ENCODE measurements at places on chromosomes 3 and 15. TPM values are rescaled to one million over a fixed set of nuclear protein-coding genes. Genes with fewer than 3 reads are reported as not detected.

DNA sequence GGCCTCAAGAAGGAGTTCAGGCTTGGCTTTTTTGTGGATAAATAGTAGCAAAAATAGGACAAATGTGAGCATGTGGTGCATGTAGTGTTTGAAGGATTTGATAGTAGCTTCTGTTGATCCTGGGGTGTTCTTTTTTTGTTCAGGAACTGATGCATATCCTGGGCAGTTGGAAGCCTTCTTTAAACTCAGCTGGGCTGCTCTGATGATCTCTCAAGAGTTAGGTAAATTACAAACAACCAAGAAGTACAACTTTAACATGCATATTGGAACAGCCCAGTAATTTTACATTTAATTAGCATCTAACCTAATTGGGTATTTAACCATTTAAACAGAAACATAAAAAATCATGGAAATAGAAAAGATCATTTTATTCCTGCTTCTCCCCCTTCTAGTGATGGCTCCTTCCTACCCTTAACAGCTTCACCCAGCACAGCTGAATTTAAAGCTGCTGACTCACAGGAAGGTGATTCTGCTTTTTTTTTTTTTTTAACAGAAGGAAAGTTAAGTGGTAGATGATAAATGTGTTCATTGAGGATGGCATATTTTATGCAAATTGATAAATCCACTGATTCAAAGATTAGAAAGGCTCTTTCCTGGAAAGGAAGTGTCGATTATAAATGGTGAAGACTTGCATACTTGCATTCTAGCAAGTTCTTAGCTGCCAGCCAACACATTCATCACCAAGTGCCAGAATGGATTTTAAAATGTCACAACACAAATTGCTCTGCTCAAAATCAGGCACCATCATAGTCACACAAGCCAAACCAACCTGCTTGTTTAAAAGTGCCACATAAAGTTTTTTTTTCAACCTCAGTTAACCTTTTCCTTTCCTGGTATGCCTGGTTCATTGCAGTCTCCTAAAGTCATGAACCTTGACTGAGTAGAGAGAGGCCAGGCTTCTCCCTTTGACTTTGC is 20.0 kb downstream of the SLC35G2 start:
- DNase-seq = peak; percentile 88

DNA sequence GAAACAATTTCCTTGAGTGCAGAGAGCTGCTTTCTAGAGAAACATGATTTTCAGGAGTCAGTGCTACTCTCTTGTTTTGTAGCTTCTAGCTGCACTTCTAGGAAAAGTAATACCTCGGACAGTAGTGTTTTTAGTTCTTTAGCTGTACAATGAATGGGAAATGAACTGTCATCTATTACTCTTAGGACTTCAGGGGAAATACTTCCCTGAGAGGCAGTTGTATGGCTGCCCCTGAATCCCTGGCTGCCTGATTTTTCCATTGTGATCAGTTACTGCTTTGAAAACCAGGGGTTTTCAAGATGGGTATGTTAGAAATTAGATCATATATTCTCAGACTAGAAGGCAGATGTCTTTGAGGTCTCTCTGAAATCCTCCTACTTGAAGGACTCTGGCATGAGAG is 200.3 kb upstream of the SEMA6D start:
- no peak for DNase-seq

- no peak for DNase-seq
Measured at GRCh38 chr3:114727373-114727772, 419.7 kb downstream of the ZBTB20 start.

DNA sequence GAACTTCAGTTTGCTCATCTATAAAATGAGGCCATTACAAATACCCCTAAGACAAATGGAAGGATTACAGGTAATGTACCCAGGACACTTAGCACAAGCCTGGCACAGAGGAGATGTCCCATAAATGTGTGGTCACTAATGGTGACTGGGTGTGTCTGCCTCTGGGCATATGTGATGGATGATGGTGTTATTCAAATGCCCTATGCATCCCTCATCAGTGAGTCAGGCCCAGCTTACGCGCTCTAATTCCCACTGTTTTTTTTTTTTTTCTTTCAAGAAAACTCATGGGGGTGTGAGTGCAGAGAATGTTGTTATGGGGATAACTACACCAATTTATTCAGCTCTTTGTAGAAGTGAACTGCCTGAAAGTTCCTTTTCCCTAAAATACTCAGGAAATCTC is 23.6 kb upstream of the KIF23 start:
- no peak for DNase-seq

- DNase-seq = no peak
Measured at GRCh38 chr15:70342141-70342540, 244.4 kb upstream of the TLE3 start.

DNA sequence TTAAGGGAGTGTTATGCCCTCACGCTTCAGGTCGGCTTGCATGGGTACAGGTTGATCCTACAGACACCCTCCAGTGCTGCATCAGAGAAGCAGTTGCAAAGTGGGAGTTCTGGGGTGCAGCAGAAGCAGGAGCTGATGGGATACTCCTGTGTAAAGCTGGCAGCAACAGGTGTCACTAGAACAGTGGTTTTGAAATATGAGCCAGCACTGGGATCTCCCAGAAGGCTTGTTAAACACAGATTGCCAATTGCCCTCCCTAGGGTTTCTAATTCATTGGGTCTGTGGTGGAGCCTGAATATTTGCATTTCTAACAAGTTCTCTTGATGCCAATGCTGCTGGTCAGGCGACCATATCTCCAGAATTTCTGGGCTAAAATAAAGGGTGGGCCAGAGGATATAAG is 350.4 kb downstream of the CLSTN2 start:
- DNase-seq = no peak

DNA sequence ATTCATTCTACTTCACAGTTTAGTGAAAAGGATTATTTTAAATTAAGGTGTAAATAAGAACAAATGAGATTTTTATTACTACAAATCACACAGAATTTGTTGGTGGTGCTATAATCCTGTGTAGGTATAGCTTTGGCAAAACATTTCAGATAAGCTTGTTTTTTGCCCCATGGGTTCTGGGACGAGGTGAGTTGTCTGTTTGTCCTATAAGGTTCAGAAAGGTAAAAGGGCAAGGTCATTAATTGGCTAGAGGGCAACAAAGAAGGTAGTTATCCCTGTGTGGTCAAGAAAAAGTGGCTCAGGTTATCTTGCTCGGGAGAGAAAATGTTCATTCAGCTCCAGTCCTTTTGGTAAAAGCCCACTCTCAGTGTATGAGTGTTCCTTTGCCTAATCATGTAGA is 23.2 kb downstream of the AGTR1 start:
- no peak for DNase-seq

GRCh38 chr3:194489736-194490612 is 3.2 kb upstream of the ATP13A3 start:
- DNase-seq = peak; percentile 63

GRCh38 chr3:45088543-45089358 is 57.4 kb downstream of the CDCP1 start:
- no peak for DNase-seq

DNA sequence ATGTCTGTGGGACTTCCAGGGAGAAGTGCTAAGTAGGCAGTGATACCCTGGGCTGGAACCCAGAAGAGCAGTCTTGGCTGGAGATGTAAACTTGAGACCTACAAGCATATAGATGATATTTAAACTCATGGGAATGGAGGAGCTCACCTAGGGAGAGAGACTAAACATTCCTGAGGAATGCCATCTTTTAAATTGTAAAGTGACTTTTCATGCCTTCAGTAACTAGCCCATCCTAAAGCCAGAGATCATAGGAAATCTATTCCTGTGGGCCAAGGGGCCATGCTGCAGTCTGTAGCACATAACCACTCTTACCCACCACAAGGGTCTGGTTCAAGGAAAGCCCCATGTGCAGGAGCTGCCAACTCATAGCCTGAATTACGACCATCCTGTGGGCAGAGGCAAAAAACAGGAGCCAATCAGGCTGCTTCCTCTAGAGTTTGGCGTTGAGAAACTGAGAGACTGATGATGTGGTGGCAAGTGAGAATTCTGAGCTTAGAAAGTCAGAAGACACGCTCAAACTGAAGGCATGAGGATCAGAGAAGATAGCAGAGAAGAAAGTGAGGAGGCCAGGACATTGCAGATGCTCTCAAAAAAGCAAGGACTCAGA is 37.5 kb downstream of the CTDSPL start:
- no peak for DNase-seq

DNA sequence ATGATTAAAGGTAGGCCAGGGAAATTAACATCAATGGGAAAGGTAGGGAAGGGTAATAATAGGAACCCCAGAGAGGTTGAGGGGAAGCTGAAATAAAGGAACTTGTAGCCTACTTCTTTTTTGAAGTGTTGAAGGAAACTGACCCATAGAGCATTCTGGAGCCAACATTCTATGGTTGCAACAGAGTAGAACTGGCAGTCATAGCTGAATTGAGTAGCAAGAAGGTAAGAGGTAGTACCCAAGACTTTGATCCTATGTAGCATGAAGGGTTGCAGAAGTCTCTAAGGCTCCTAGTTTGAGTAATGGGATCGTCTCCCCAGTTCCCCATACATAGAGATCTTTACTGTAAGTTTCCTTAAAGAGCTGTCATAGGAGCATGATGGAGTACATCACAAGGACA is 7.4 kb upstream of the ZNF774 start:
- DNase-seq = no peak

- peak; percentile 65 for DNase-seq
Measured at GRCh38 chr15:40320931-40321371, 2.5 kb upstream of the INAFM2 start.

DNA sequence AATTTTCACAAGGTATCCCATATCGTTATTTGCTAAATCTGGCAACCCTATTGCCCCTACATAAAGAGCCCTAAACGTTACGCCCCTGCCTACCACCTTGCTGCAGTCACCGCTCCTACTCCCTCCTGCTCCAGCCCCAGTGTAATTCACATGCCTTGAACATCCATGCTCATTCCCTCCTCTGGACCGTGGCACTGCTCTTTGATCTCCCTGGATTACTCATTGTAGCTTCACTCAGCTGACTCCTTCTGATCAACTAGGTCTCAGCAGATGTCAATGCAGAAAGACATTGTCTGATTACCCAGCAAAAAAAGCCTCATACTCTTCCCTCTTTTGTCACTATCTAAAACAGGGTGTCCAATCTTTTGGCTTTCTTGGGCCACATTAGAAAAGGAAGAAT is 40.7 kb upstream of the KBTBD8 start:
- no peak for DNase-seq

- no peak for DNase-seq
Measured at GRCh38 chr3:133955892-133956291, 60.2 kb upstream of the RAB6B start.

- peak; percentile 86 for DNase-seq
Measured at GRCh38 chr3:25648107-25648535, 16.6 kb downstream of the TOP2B start.

- peak; percentile 88 for DNase-seq
Measured at GRCh38 chr3:29694783-29695182, 413.9 kb downstream of the RBMS3 start.

- DNase-seq = peak; percentile 70
Measured at GRCh38 chr15:68528626-68529290, 50.0 kb upstream of the CORO2B start.

GRCh38 chr3:67384760-67385397 is 269.5 kb downstream of the SUCLG2 start:
- peak; percentile 45 for DNase-seq

DNA sequence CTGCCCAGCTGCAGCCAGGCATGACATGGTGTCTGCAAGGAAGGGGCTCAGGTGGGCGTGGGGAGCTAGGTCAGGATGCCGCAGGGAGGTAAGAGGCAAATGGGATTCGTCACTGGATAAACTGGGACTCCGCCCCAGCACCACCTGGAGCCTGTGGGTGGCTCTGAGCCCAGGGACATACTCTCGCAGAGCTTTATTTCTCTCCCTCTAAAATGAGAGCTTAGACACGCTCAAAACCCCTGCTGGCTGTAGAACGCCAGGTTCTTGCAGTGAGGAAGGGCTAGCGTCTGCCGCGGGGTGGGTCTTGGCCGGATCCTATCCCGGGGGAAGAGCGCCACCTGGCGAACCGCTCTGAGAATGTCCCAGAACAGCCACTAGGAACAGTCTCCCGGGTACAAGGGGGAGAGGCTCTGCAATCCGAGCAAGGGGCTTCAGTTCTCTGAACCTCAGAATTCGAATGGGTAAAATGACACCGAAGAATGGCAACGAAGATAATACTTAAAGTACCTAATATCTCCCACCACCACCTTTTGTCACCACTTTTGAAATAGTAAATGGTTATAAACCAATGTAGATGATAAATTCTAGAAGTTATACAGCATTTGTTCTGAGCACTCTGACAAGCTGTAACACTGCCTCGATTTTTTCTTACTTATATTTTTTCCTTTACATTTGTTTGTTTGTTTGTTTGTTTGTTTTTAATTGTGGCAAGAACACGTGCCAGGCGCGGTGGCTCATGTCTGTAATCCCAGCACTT is 53.2 kb upstream of the SRGAP3 start:
- peak; percentile 79 for DNase-seq

GRCh38 chr3:192364316-192364715 is 363.0 kb downstream of the FGF12 start:
- no peak for DNase-seq

- DNase-seq = no peak
Measured at GRCh38 chr3:161969867-161970266, 473.3 kb downstream of the OTOL1 start.

- DNase-seq = no peak
Measured at GRCh38 chr3:114480442-114480841, 186.6 kb downstream of the TIGIT start.

- DNase-seq = no peak
Measured at GRCh38 chr3:171498921-171499320, 38.7 kb upstream of the TNIK start.

DNA sequence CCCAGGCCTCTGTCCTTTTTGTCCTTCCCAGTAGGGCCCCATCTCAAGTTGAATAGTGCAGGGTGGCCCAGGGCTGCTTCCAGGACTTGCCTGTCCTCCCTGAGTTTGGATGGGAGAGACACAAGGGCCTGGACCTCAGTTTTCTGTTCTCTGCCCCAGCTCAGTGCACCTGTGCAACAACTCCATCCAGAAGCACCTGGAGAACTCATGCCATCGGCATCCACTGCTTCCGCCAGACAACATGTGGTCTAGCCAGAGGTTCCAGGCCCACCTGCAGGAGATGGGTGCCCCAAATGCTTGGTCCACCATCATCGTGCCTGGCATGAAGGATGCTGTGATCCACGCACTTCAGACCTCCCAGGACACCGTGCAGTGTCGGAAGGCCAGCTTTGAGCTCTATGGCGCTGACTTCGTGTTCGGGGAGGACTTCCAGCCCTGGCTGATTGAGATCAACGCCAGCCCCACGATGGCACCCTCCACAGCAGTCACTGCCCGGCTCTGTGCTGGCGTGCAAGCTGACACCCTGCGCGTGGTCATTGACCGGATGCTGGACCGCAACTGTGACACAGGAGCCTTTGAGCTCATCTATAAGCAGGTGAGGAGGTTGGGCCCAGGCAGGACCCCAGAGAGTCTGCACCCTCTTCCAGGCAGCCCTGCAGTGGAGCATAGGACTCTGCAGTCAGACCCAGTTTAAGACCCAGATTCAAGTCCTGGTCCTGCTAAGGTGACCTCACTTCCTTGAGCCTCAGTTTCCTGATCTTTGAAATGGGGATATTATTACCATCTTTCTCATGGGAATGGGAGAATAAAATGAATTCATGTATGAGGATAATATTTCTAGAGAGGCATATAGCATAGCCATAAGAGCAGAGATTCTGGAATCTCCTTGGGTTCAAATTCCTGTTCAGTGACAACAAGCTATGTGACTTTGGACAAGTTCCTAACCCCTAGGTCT is 14.7 kb downstream of the RPUSD3 start:
- DNase-seq = no peak

Gene TAGLN3
- total RNA-seq = not detected

Gene GOLGA6D
- total RNA-seq = not detected

Gene MELTF
- total RNA-seq = 2.3 TPM

Gene TMEM115
- 43.2 TPM for total RNA-seq

Gene PAQR5
- total RNA-seq = 0.09 TPM

Gene ITGB5
- 144 TPM for total RNA-seq

Gene GBE1
- total RNA-seq = 110 TPM

Gene RPL39L
- total RNA-seq = 16.8 TPM

Gene AGBL1
- not detected for total RNA-seq

Gene ANKRD63
- total RNA-seq = not detected

Gene A4GNT
- total RNA-seq = not detected

All from endothelial cell of umbilical vein (primary cell).